Ammon's horn (tissue), 1 donor: ENCODE measurements at places on chromosomes 5 and 9.

- no peak for DNase-seq
Observed at GRCh38 chr9:19682397-19682796, 106.4 kb downstream of the SLC24A2 start.

DNA sequence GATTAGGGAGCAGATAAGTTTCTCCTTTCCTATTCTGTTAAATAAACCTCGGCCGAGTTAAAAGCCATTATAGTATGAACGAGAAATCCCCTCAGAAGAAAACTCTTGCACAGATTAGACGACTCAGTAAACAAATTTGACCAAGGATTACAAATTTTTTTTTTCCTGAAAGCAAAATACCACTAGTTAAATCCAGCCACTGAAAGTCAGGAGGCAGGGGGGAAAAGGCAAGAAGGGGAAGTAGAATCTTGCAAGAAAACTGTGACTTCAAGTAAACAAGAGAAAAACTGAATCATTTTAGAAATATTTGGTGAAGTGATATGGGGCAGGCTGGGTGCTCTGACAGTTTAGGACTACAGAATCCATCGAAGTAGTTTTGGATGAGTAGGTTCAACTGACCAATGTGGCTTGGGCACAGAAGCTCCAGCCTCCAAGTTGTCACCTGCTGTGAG, 251.0 kb downstream of the DENND1A start:
- DNase-seq, result no peak

- no peak for DNase-seq
Observed at GRCh38 chr5:171776213-171776612, 9.4 kb upstream of the SMIM23 start.

DNA sequence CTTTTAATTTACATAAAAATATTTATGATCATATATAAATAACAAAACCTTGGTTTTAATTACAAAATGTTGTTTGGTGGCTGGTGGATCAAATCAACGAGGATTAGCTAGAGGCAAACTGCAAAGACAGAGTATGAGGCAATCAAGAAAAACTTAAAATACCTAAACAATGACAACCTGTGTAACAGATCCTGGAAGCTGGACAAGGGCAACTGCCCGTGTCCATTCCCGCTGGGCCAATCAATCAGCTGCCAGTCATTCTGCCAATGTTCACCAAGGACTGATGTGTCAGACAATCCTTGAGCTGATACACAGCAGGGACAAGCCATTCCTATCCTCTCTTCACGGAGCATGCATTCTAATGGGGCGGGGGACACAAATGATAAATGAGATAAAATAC, 3.2 kb upstream of the TENT4A start:
- no peak for DNase-seq

- no peak for DNase-seq
Observed at GRCh38 chr9:76490249-76490990, 31.4 kb downstream of the GCNT1 start.

DNA sequence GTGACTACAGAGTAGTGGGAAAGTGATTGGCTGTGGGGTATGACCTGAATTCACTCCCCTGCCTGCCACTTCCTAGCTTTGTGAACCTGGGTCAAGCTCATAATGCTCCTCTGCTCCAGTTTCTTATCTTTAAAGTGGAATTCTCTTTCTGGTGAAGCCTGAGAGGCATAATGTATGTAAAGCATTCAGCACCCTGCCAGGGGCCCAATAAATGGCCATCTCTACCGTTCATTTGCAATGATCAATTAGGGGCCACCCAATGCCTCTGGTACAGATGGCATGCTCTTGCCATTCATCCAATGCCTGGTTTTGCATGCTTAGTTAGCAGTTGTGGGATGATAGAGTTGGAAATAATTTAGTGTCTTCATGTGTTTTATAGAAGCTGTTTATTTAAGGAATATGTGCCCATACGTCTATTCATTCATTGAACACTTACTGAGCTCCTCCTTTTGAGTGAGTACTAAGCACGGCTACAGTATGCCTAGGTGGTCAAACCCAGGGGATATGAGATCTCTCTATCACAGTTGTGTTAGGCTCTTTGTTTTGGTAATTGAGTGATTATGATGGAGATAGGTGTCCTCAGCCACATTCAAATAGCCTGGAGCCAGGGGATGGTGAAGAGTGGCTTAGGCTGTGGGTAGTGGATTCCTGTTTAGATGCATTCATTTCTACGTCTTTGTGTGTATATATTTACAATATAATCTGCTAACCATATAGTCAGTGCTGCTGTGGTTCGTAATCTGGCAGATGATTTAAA, 15.3 kb downstream of the ZNF462 start:
- DNase-seq, result no peak

- DNase-seq, result no peak
Observed at GRCh38 chr9:10875752-10876151, 262.9 kb upstream of the PTPRD start.

DNA sequence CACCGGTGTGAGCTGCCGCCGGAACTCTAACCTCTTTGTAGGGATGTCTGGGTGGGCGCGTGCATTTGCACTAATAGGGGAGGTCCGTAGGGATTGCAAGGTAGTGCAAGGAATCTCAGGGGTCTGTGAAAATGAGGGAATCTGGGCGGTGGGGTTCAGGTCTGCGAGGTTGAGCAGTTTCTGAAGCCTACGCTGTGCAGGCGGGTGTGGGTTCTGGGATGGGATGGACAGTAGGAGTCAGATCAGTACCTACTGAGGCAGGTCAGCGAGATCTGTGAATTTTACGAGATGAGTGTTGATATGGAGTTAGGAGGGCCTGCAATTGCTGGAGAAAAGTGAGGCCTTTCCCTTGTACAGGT, 856 bp upstream of the ATOSB start:
- DNase-seq, result no peak

- no peak for DNase-seq
Observed at GRCh38 chr9:37107701-37108100, 12.7 kb upstream of the ZCCHC7 start.

GRCh38 chr9:133916159-133916541, 76.0 kb downstream of the VAV2 start:
- DNase-seq, result peak; percentile 89

DNA sequence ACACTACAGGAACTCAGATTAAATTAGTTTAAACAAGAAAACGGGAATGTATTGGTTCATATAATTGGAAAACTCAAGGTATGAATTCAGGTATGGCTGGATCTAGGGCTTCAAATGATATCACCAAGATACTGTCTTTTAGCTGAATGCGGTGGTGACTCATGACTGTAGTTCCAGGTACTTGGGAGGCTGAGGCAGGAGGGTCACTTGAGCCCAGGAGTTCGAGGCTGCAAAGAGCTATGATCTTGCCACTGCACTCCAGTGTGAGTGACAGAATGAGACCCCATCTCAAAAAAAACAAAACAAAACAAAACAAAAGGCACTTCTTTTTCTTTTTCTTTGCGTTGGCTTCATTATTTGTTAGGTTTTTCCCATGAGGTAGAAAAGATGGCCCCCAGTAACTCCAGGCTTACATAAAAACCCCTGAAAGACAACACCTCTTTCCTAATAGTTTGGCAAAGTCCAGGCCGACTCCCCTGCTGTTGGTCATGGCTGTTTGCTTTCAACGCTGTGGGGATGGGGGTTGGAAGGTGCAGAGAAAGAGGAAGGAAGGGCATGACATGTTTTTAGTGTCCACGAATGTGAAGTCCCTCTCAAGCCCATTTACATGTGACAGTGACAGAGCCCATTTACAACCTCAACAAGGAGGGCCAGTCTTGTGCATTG, 39.8 kb upstream of the CRB2 start:
- peak; percentile 45 for DNase-seq

- no peak for DNase-seq
Observed at GRCh38 chr5:75510417-75510835, 1.0 kb downstream of the CERT1 start.

GRCh38 chr5:36367524-36367923, 65.8 kb upstream of the RANBP3L start:
- DNase-seq, result no peak

GRCh38 chr9:17052626-17053025, 82.2 kb upstream of the CNTLN start:
- DNase-seq, result no peak

GRCh38 chr9:70060883-70061507, 17.3 kb downstream of the MAMDC2 start:
- DNase-seq, result no peak

GRCh38 chr5:2991884-2992283, 240.4 kb upstream of the IRX2 start:
- no peak for DNase-seq

DNA sequence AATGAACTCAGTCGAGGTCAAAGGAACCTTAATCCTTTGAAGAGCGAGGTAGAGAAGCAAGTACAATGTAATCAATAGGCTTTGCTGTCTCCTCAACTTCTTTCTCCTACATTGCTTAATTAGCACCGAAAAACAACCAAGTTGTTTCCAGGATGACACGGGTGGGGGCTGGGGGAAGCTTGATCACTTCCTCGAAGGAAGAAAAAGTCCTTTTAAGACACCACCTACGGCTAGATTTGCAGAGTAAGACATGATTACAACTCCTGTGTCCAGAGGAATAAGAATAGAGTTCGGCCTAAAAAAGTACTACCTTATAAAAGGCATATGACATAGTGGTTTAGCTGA, 811 bp upstream of the ARRDC3 start:
- DNase-seq, result peak; percentile 29

DNA sequence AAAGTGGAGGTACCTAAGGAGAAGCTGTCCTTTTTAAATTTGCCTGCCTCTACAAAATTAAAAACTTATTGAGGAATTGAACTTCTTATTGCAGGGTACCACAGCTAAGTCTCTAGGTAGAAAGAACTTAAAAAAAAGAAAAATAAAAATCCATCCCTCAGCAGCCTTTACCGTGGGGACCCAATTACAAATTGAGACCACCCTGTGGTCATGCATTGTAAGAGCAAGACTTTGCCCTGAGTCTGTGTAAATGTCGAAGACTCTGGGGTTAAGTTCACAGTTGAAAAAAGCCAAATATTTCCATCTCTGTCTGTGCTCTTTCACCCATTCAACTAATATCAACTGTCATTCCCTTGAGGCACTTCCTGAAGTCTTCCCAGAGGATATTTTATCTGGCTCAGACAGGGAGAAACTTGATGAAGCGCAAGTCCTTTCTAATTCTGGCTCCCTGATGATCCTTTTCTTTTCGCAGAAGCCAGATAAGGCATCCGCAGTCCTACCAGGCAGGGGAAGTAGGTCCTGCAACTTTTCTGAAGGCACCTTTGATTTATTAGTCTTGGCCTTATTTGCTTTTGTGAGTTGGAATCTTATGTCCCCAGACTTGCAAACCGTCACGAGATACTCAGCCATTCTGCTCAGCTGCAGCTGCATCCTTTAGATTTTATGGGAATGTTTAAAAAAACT, 323.8 kb upstream of the WWC1 start:
- DNase-seq, result no peak

DNA sequence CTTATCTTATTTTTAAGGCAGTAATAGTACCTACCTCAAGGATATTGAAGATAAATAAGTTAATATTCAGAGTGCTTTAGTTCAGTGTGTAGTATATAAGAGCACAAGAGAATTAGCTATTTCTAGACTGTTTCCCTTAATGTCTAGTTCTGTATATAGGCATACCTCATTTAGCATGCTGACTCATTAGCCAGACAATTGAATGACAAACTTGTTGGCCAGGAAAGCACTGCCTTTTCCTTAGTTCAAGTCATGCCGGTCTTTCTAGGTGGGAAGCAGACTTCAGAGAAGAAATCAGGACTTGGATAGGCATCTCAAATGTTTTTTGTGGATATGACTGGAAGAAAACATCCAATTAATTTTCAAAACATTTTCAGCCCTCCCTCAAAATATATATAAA, 3.2 kb upstream of the FBXO4 start:
- DNase-seq, result no peak

DNA sequence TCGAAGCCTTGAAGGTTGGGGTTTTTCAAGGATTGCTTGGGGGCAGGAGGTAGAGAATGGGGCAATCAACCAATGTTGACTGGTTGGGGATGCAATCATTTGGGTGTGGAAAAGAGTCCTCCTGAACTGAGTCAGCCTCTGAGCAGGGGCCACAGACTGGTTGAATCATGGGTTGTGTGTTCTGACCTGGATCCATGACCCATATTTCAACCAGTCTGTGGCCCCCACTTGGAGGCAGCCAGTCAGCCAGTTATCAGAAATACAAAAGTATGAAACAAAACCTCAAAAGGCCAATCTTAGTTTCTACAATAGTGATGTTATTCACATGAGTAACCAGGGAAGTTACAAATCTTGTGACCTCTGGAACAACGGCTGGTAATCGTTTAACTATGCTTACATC, 81.4 kb upstream of the RANBP6 start:
- DNase-seq, result no peak

DNA sequence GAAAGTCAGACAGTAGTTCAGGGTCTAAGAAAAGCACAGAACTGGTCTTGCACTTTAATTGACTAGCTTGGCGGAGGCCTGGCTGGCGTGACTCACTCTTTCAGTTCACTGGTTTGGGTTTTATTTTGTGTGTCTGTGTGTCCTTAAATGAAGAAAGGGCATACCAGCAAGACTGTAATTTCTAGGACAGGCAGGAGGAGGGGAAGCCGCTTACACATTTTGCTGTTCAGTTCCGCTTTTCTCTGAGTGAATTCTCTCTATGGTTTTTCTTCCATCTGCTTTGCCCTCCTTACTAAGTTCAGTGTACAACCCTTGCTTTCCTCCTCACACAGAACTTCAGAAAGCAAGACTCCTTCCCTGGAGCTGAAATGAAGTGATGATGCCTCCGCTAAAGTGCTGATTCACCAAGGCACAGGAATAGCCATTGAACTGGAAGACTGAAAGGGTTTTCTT, 150.8 kb downstream of the MEF2C start:
- peak; percentile 51 for DNase-seq

- no peak for DNase-seq
Observed at GRCh38 chr5:158837908-158838307, 261.8 kb downstream of the EBF1 start.

GRCh38 chr9:110750272-110750671, 81.7 kb downstream of the MUSK start:
- no peak for DNase-seq

DNA sequence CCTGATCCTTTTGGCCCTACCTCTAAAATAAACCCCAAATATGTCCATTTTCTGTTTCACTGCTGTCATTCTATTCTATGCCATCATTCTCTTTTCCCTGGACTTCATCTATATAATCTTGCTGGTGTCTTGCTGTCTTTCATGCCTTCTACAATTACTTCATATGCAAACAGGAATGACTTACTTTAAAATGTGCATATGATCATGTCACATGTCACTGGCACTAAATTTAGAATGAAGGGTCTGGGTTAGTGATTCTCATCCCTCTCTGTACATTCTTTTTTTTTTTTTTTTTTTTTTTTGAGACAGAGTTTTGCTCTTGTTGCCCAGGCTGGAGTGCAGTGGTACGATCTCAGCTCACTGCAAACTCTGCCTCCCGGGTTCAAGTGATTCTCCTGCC, 22.9 kb downstream of the FAF2 start:
- DNase-seq, result no peak

GRCh38 chr9:116643691-116644090, 43.4 kb upstream of the TRIM32 start:
- DNase-seq, result no peak
